T-helper 17 cell (primary cell): ENCODE measurements at places on chromosomes 16 and 17. TPM values are rescaled to one million over a fixed set of nuclear protein-coding genes. Genes with fewer than 3 reads are reported as not detected.

Gene MYL11
- 1.8 TPM for total RNA-seq

Gene GINS2
- 0.86 TPM for total RNA-seq

Gene IL17C
- total RNA-seq: 0.86 TPM

Gene PRSS8
- total RNA-seq: not detected

Gene TP53TG3B
- total RNA-seq: not detected

Gene LRRC36
- total RNA-seq: not detected

Gene TMEM98
- not detected for total RNA-seq

Gene HOXB6
- total RNA-seq: not detected

Gene PRAC2
- total RNA-seq: not detected

Gene KCNJ2
- not detected for total RNA-seq

Gene HBZ
- total RNA-seq: not detected

Gene MGAT5B
- total RNA-seq: 1.4 TPM

Gene OSBPL7
- total RNA-seq: 52.4 TPM

Gene PLK1
- total RNA-seq: 0.60 TPM

Gene FLII
- 284 TPM for total RNA-seq

Gene CTF1
- not detected for total RNA-seq

Gene CHST5
- not detected for total RNA-seq

Gene OTOP2
- total RNA-seq: not detected

Gene CX3CL1
- not detected for total RNA-seq

Gene CACNG5
- total RNA-seq: not detected

Gene TLCD2
- 0.26 TPM for total RNA-seq

Gene HBA1
- 0.65 TPM for total RNA-seq

Gene CEP20
- 20.4 TPM for total RNA-seq

Gene PIGQ
- total RNA-seq: 25.6 TPM

Gene GNGT2
- total RNA-seq: 3.0 TPM

Gene MYH1
- total RNA-seq: not detected

Gene PLA2G10
- total RNA-seq: not detected

Gene C16orf89
- not detected for total RNA-seq

Gene ZPBP2
- total RNA-seq: not detected

Gene FUS
- total RNA-seq: 910 TPM

Gene PNPO
- total RNA-seq: 10.5 TPM
